ENCODE measurements at places on chromosomes 11 and 22.
A peak's percentile ranks its signal among the peaks of the same experiment; 100 is the strongest.

DNA sequence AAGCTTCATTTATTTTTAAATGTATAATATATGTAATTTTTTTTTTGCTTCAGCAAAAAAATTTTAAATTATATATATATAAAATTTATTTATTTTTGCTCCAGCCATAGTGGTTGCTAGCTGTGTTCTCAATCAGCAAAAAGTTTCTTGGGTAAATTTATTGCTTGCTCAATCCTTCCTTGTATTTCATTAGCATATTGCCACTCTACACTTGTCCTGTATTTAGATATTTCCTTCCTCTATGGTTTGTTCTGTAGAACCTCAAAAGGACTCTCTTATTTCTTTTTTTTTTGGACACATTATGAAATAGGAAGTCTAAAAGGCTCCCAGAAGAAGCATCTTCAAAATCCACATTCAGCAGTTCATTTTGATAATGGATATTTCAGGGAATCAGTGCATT is 2.3 kb downstream of the PTPRJ start:
- no peak overlapping the region for H3K4me3 ChIP-seq
- H3K36me3 ChIP-seq: no peaks in the 10 kb centered on the region
- no peaks in the 10 kb centered on the region for H3K27me3 ChIP-seq
- no peak for DNase-seq
- H3K27ac ChIP-seq: no peak overlapping the region

- no peaks in the 10 kb centered on the region for H3K27me3 ChIP-seq
- H3K36me3 ChIP-seq: no peaks in the 10 kb centered on the region
- peak overlapping the region; percentile 85 for H3K4me3 ChIP-seq
- peaks cover 14% of the 10 kb centered on the region for H3K4me1 ChIP-seq
Measured at GRCh38 chr11:125110506-125110905, 920 bp downstream of the TMEM218 start.

DNA sequence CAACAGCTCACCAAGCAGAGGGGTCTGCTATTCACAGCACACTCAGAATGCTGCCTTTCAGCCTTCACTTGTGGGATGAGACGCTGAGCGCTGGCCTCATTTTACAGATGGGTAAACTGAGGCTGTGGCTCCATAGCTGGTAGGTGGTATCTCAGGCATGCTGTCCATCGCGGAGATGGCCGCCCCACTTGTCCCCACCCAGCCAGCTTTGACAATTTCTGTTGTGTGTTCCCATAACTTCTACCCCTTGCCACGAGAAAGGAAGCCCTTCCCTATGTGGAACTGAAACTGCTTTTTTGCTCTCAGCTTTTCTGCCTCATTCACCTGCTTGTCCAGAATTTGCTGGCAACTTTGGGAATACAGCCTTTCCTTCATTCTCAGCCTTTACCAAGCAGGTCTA is 36.1 kb upstream of the NNMT start:
- H3K36me3 ChIP-seq: no peaks in the 10 kb centered on the region
- no peak for DNase-seq
- H3K27ac ChIP-seq: peak overlapping the region; percentile 88
- H3K4me1 ChIP-seq: peaks cover 57% of the 10 kb centered on the region

DNA sequence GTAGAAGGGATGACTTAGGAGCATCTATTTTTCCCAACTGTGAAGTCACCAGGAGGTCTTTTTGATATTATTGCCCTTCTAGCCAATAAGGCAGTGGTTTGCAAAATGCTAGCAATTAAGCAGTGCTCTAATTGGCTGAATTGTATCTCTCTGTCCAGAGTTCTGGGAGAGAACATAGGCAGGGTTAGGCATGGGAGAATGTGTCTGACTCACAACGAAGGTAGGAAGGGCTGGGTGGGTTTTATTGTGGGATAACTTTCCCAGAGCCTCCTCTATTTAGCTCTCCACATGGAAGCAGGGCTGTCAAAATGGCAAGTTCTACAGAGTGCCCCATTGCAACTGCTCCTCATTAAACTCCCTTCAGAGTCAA is 415.9 kb upstream of the CADM1 start:
- no peaks in the 10 kb centered on the region for H3K4me1 ChIP-seq
- H3K36me3 ChIP-seq: no peaks in the 10 kb centered on the region
- no peaks in the 10 kb centered on the region for H3K27me3 ChIP-seq
- no peak for DNase-seq

- H3K27me3 ChIP-seq: no peaks in the 10 kb centered on the region
- H3K36me3 ChIP-seq: no peaks in the 10 kb centered on the region
- H3K27ac ChIP-seq: peak overlapping the region; percentile 81
- H3K4me1 ChIP-seq: peaks cover 49% of the 10 kb centered on the region
- H3K4me3 ChIP-seq: peak overlapping the region; percentile 77
Measured at GRCh38 chr22:21951931-21952465, 650 bp downstream of the PPM1F start.

- H3K27ac ChIP-seq: peak overlapping the region; percentile 53
- H3K36me3 ChIP-seq: no peaks in the 10 kb centered on the region
- peaks cover 83% of the 10 kb centered on the region for H3K4me1 ChIP-seq
- H3K27me3 ChIP-seq: peaks cover 89% of the 10 kb centered on the region
- no peak for DNase-seq
- peak overlapping the region; percentile 69 for H3K4me3 ChIP-seq
Measured at GRCh38 chr11:13009921-13010748, 1.0 kb downstream of the RASSF10 start.

DNA sequence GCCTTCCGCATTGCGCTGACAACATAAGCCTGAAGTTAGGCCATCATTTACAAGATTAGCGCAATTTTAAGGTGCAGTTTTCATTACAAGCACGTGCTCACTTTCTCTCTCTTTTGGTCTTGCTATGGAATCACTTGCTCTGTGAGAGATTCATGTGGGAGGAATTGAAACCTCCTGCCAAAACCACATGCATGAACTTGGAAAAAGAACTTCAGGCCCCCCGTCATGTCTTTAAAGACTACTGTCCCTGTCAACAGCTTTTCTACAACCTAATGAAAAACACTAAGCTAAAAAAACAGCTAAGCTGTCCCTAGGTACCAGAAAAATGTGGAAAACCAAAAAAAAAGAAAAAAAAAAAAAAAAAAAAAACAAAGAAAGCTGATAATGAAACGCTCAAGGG is 1707.6 kb upstream of the RAG2 start:
- no peaks in the 10 kb centered on the region for H3K4me1 ChIP-seq
- no peak overlapping the region for H3K27ac ChIP-seq
- no peak overlapping the region for H3K4me3 ChIP-seq
- no peaks in the 10 kb centered on the region for H3K27me3 ChIP-seq
- DNase-seq: no peak

DNA sequence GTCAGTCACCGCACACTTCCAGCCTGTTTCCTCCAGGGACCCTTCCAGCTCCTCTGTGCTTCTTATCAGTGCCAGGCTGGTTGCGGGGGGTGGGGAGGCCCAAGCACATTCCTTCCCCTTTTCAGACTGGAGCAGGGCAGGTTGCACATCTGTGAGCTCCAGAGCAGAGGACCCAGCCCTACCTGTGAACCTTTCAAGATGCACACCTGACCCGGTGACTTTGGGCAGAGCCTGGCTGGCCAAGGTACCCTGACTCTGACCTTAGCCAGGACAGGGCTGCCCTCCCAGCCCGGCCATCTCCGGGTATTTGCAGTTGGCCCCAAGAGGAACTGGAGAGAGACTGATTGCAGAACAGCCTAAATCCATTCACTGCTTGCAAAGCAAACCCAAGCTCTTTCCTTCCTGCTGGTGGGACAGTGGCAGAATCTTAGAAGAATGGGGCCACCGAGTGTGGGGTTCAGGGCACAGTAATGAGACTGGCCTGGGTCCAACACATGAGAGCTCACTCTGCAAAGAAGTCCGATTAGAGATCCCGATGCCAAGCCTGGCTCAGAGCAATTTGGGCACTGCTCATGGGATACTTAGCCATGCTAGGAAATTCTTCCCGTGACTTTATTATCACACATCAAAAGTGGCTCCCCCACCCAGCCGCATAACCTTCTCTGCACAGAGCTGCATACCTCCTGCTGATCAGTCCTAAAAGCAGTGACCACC is 64.7 kb upstream of the CCND1 start:
- H3K27ac ChIP-seq: no peak overlapping the region
- H3K27me3 ChIP-seq: no peaks in the 10 kb centered on the region
- no peak for DNase-seq
- H3K36me3 ChIP-seq: no peaks in the 10 kb centered on the region
- H3K4me3 ChIP-seq: no peak overlapping the region
- no peaks in the 10 kb centered on the region for H3K4me1 ChIP-seq

- no peak for DNase-seq
- H3K4me3 ChIP-seq: no peak overlapping the region
- H3K27ac ChIP-seq: no peak overlapping the region
- H3K36me3 ChIP-seq: no peaks in the 10 kb centered on the region
Measured at GRCh38 chr11:83047515-83048225, 24.0 kb downstream of the RAB30 start.

DNA sequence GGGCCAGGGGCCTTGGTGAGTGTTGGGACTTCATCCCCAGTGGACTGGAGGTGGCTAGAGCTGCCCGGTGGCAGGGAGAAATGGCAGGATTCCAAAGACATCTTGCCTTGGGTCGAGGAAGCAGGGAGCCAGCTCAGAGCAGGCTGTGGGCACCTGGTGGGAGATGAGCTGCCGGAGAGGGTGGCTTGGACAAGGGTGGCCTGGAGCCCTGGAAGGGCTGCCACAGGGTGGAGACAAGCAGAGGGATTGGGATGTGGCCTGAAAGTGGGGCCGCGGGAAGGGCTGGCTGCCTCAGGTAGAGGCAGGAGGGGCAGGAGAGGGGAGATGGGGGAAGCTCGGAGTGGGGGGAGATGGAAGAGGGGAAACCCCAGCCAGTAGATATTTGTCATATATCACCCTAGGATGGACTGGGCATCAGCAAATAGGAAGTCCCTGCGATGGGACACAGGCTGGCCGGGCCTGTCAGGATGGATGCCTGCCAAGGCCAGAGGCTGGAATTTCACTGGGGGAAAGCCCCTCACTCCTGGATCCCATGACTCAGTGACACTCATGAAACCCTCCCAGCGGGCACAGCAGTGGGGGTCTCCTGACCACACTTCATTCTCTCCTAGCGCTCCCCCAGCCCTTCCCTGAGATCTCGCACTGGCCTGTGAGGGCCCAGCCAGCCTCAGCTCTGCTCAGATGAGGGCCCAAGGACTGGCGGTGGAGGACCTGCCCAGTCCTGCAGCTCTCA is 72.0 kb upstream of the SHISAL1 start:
- H3K27ac ChIP-seq: no peak overlapping the region
- no peaks in the 10 kb centered on the region for H3K4me1 ChIP-seq
- DNase-seq: no peak
- H3K36me3 ChIP-seq: no peaks in the 10 kb centered on the region
- no peaks in the 10 kb centered on the region for H3K27me3 ChIP-seq

- H3K27ac ChIP-seq: no peak overlapping the region
Measured at GRCh38 chr11:45050111-45050510, 96.3 kb upstream of the PRDM11 start.

All from esophagus squamous epithelium (tissue), 5 donors.